G401 (cell line): ENCODE measurements at places on chromosomes 6 and 20.

DNA sequence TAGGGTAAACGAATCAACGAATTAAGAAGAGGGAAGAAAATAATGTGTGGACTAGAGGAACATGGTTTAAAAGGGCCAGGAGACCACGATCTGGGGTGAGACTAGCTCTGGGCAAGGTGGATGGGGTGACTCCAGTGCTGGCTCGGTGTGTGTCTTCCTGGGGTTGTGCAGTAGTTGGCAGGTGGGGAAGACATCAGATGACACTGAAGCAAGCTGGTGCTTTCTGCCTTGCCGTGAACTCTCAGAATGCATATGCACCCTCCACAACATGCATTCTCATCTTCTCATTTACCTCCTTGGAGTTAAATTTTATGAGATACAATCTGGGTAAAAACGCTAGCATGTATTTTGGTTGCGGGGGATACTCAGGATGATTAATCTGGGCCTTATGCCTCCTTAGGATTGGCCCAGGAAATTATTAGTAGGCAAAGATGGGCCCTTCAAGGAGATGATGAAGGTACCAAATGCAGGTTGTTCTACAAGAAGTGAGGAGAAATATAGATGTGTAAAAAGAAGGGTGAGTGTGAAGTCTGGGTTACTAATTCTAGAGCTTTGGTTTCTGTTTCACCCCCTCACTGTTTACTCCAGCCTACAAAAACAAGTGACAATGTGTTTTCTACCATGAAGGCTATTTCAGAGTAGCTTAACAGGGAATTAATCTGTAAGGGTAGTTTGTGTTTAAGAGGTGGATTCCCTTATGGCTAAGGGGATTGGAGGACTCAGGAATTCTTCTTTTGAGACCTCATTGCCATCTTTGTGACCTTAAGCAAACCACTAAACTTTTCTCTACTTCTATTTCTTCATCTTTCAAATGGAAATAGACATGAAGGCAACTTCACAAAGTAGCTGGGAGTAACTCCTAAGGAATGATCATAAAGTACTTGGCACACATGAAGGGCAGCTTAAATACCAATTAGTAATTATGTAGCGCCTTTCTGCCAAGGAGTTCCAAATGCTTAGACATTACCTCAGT, 71.0 kb upstream of the SUPT3H start:
- DNase-seq: no peak

- DNase-seq: no peak
Measured at GRCh38 chr6:90285042-90285481, 11.6 kb downstream of the BACH2 start.

GRCh38 chr6:105598264-105598663, 195.4 kb upstream of the PREP start:
- DNase-seq: no peak

DNA sequence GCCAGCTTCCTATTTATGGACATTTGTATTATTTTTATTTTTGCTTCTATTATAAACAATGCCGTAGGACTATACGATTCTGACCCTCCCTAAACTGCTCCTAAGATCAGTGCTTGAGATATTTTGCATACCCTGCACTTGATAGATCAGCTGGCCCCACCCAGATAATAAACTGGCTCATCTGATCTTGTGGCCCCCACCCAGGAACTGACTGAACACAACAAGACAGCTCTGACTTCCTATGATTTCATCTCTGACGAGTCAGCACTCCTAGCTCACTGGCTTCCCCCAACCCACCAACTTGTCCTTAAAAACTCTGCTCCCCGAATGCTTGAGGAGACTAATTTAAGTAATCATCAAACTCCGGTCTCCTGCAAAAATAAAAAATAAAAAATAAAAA, 34.9 kb upstream of the TFAP2A start:
- DNase-seq: no peak

- DNase-seq: peak; percentile 93
Measured at GRCh38 chr6:43972913-43973300, 154.3 kb downstream of the MRPL14 start.

DNA sequence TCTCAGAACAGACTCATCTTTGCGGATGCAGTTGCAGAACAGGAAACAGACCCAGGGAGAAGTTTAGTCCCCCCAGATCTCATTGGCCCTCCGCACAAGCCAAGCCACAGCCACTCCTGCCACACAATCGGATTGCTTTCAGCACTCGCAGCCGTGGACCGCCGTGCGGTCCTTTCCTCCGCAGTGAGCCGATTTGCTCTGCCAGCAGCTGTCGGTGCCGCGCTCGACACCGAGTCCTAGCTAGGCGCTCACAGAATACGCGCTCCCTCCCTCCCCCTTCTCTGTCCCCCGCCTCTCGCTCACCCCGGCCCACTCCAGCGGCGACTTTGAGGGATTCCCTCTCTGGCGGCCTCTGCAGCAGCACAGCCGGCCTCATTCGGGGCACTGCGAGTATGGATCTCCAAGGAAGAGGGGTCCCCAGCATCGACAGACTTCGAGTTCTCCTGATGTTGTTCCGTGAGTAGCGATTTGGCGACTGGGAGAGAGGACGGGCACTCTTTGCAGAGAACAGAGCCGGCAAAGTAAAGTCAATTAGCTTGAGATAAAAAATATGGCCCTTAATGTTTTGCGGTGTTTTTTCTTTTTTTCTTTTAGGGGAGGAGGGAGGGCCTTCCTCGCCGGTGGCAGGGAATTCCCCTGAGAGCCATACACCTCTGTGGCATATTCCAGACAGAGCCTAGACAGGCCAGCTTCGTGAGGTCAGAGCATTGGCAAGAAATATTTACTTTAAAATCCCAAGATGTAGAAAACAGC, at the start of gene LAMP5:
LAMP5 (plus strand) TSS at position 130 of the 753 bp plus-strand sequence; CDS start at position 393, 263 bp downstream.
- peak; percentile 32 for DNase-seq

DNA sequence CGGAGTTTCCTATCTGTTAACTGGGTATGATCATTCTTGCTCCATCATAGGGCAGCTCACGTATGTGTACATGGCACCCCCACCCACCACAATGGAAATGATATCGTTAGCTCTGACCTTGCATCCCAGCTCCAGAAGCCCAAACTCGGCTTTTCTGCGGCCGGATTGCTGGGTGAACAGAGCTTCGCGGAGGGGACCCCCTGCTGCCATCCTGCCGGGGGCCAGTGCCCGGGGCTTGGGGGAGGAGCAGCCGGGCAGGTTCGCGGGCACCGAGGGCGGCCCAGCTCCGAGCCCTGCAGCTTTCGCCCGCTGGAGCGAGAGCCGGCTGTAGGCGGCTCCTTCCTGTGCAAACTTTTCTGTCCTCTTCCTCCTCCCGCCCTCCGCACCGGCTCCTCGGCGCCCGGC, 24.9 kb upstream of the FUCA2 start:
- DNase-seq: peak; percentile 32

DNA sequence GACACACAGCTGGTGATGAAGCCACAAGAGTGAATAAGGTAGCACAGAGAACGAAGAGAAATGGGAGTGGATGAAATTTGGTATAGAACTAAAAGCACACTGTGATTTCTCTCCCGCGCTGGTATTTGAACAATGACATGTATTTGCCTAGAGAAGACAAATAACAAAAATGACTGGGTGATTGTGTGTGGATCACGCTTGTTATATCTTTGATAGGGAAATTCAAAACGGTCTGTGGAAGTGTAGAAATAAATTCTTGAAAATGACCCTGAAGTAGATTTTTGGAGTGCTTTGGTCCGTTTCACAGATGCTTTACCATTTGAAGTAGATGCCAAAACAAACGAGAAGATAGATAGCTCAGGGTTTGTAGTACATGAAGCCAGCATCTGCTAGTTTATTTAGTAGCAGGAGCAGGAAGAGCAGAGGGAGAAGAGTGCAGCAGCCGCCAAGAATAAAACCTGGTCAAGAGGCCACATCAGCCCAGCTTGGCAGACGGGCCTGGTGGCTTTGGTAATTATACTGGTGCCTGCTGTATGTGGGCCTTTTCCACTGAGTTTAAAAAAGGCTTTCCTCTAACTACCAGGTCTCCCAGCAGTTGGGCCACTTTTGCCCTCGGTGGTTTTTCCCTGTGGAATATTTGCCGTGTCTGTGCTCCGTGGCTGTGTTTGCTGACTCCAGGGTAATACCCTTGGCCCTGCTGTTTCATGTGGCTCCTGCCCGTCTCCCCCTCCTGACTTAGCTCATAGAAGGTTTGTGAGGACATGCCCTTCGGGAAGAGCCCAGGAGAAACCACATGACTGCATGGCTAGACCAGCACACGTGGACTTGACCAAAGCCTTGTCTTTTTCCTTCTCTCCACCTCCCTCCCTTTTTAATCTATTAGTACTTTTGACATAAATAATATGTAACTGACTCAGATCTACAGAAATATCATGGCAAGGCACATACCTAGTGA, 294.0 kb downstream of the SOX4 start:
- no peak for DNase-seq

DNA sequence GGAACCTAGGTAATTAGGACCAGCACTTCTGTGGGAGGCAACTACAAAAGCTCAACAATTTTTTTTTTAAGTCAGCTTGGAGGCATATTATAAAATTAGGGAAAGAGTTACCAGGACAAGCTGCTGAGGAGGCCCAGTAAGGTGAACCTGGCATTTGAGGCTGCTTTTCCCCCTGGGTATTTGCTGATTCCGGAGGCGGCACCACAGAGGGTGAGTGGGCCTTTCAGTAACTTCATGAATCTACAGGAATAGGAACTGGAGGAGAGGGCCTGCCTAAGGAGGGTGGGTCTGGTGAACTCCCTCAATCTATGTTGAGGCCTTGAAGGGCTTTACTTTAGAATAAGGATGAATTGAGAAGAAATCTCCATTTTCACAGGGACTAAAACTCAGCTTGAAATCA, 14.6 kb downstream of the TSPYL4 start:
- DNase-seq: peak; percentile 58

DNA sequence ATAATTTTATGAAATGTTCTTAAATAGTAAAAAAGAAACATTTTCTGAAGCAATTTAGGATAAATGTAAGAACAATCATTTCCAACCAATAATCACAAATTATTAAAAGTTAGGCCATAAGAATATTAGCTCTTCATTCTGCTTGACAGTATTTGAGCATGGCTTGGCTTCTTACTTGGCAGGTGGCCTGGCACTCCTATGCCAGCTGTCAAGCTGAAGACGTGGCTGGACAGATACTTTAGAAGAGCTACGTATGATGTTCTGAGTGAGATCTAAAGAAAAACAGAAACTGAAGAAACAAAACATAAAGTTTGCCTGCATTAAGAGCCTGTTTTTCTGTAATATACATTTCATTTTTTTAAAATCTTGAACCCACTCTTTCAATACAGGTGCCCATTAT, 438.9 kb downstream of the GRIK2 start:
- DNase-seq: peak; percentile 76

DNA sequence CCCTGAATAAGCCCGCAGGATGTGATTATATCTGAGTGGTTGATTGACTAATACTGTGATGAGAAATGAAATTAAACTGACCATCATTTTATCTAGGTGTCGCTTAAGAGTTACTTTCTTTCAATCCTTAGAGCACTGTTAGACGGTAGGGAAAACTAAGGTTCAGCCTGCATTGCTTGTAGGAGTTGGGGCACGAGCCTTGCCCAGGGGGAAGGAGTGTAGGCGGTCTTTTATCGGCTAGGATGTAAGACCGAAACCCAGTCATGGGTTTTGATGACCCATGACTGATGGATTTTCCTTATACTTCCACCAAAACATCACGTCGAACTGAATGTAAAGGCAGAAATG, 392 bp upstream of the TASP1 start:
- no peak for DNase-seq

- no peak for DNase-seq
Measured at GRCh38 chr6:456358-456867, 64.9 kb downstream of the IRF4 start.

DNA sequence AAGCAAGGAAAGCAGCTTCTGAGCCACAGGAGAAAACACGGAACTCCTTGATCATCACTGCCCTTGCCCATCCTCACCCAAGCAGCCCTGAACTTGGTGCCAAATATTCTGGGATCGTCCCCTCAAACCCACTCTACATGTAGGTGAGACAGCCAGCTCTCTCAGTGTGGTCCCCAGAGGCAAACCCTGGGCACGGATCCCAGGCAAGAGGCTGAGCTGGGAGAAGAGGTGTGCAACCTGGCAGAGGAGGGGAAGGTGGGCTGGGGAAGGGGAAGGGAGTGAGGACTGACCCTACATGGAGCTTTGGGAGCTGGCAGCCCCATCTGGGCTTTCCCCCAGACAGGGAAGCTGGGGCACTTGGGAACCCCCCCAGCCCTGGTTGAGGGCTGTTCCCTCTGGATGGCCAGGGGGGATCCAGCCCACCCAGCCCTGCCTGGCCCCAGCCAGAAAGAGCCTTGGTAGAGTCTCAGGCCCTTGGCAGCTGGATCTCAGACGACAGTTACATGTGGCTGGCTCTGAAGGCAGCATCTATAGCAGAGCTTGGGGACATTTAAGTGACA, 186.2 kb upstream of the CST7 start:
- DNase-seq: no peak

DNA sequence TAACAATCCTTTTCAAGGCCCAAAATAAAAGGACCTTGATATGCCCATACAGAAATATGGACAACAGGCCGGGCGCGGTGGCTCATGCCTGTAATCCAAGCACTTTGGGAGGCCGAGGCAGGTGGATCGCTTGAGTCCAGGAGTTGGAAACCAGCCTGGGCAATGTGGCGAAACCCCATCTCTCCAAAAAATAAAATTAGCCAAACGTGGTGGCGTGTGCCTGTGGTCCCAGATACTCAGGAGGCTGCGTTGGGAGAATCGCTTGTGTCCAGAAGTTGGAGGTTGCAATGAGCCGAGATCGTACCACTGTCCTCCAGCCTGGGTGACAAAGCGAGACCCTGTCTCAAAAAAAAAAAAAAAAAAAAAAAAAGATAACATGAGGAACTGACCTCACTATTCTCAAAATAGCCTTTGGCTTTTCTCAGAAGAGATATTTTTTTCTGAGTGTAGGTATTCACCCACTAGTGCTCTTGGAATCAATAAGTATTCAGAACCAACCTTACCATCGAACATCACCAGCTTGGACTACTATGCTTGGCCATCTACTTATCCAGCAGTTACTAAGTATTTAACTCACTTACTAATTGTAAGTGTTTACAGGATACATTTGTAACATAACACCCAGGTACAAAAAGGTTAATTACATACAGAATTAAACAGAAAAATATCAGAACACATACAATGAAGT, 99.2 kb downstream of the OR2B2 start:
- DNase-seq: no peak

- DNase-seq: no peak
Measured at GRCh38 chr6:82085701-82086100, 161.8 kb downstream of the IBTK start.

DNA sequence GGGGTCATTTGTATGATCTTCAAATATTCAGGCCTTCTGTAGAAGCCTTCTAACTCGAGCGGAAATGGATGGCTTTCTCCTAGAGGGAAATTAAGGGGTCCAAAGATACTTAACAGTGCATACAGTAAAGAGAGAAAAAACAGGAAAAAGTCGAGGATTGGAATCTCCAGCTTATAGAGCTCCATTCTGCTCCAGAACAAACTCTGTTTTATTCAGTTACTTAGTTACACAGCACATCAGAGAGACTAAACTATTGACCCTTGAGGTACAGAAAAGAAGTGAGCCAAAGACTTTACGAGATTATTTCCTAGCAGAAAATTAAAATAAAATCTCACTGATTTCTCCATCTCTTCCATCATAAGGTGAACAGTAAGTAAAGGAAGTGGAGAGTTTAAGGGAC, 43.8 kb upstream of the DSE start:
- DNase-seq: no peak

- DNase-seq: no peak
Measured at GRCh38 chr6:37095997-37096396, 74.0 kb upstream of the PIM1 start.
